Ovary (tissue), 10 donors: ENCODE measurements at places on chromosomes 6 and 20. TPM values are rescaled to one million over a fixed set of nuclear protein-coding genes. Genes with fewer than 3 reads are reported as not detected.
A peak's percentile ranks its signal among the peaks of the same experiment; 100 is the strongest.

DNA sequence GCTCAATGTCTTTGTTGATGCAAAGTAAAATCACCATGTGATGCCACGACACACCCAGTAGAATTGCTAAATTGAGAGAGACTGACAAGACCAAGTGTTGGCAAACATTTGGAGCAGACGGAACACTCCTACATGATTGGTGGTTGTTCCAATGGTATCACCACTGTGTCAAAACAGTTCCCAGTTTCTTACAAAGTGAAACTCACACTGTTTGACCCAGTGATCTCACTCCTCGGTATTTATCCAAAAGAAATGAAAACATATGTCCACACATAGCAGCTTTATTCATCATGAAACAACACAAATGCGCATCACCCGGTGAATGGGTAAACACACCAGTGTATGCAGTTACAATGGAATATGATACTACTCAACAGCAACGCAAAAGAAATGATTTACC lies 74.0 kb upstream of the SULF2 start:
- no peak overlapping the region for H3K4me3 ChIP-seq
- no peak overlapping the region for H3K27ac ChIP-seq
- no peaks in the 10 kb centered on the region for H3K36me3 ChIP-seq
- no peaks in the 10 kb centered on the region for H3K27me3 ChIP-seq

- no peaks in the 10 kb centered on the region for H3K36me3 ChIP-seq
- no peaks in the 10 kb centered on the region for H3K4me1 ChIP-seq
- no peaks in the 10 kb centered on the region for H3K27me3 ChIP-seq
- no peak overlapping the region for H3K4me3 ChIP-seq
These were observed 134.1 kb upstream of the CLDN20 start for GRCh38 chr6:155129744-155130143.

DNA sequence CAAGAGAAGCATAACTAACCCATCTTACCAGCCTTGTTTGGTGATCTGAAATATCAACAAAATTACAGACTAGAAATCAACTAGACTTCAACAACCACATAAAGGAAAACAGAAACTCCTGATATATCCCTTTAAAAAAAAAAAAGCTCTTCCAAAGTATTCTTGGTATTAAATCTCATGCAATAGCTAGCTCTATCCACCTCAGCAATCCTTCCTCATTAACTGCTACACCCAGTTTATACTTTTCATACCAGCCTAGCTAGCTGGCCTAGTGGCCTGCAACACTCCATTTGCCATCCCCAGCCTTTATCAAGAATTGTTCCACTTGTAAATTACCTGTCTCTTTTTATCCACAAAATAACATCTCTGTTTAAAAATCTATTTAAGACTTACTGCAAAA lies 69.0 kb downstream of the BACH2 start:
- H3K4me1 ChIP-seq = peaks cover 4% of the 10 kb centered on the region
- no peaks in the 10 kb centered on the region for H3K27me3 ChIP-seq
- H3K4me3 ChIP-seq = no peak overlapping the region
- H3K27ac ChIP-seq = no peak overlapping the region
- H3K36me3 ChIP-seq = no peaks in the 10 kb centered on the region

DNA sequence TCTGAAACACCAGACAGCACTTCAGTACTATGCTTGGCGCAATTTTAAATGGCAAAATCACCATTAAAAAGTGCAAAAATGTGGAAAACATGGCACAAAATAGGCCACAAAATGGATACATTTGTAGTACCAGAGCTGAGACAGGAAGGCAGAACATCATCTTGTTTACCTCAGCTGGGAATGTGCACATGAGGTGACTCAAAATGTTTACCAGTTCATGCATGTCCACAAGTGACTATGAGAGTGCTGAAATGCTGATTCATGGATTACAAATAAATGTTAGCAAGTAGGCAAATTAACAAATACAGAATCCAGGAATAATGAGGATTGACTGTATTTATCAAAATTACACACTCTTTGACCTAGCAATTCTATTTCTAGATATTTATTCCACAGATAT lies 201.6 kb downstream of the ISM1 start:
- no peaks in the 10 kb centered on the region for H3K4me1 ChIP-seq
- H3K4me3 ChIP-seq = no peak overlapping the region
- H3K27ac ChIP-seq = no peak overlapping the region
- H3K36me3 ChIP-seq = no peaks in the 10 kb centered on the region
- DNase-seq = no peak

- no peak overlapping the region for H3K4me3 ChIP-seq
- no peak overlapping the region for H3K27ac ChIP-seq
- DNase-seq = no peak
- no peaks in the 10 kb centered on the region for H3K4me1 ChIP-seq
- no peaks in the 10 kb centered on the region for H3K27me3 ChIP-seq
These were observed 439 bp upstream of the F13A1 start for GRCh38 chr6:6320901-6321300.

- peaks cover 2% of the 10 kb centered on the region for H3K4me1 ChIP-seq
- no peak overlapping the region for H3K4me3 ChIP-seq
- no peaks in the 10 kb centered on the region for H3K36me3 ChIP-seq
- H3K27me3 ChIP-seq = no peaks in the 10 kb centered on the region
- DNase-seq = no peak
- no peak overlapping the region for H3K27ac ChIP-seq
These were observed 56.8 kb downstream of the PHACTR3 start for GRCh38 chr20:59661153-59661552.

DNA sequence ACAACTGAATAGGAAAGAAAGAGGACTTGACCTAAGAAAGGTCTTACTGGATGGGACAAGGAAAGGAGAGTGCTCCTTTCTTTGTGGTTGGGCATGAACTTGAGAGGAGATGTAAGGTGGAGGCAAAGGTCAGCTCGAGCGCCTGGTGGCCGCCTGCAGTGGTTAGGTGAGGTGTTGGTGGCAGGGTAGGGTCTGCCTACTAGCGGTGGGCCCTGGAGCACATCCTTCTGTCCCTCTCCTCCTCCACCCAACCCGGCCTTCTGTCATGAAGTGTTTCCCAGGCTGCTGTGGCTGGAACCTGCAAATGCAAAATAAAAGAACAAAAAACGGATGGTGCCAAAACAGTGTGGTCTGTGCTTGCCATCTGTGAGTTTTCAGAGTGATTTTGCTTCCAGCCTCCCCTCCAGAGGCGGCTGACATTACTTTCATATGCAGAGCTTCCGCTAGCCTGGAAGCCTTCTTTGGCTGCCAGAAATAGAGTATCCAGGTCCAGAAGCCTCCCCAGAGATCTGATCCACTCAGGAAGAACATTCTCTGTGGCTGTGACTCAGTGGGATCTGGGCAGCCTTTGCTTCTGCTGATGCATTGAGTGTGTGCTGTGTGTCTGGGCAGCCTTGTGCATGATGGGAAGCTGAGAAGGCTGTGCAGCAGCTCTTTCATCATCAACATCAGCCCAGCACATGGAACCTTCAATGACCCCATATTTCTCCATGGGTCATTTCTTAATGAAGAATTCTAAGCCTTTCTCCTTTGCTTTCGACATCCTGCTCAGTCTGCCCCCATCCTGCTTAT lies 79.8 kb upstream of the FAM184A start:
- no peaks in the 10 kb centered on the region for H3K27me3 ChIP-seq
- no peak overlapping the region for H3K27ac ChIP-seq
- H3K4me1 ChIP-seq = no peaks in the 10 kb centered on the region
- no peaks in the 10 kb centered on the region for H3K36me3 ChIP-seq
- H3K4me3 ChIP-seq = no peak overlapping the region

GRCh38 chr20:38473367-38473795 lies 738 bp downstream of the RALGAPB start:
- H3K27me3 ChIP-seq = no peaks in the 10 kb centered on the region
- H3K4me1 ChIP-seq = peaks cover 4% of the 10 kb centered on the region
- H3K27ac ChIP-seq = no peak overlapping the region
- peak overlapping the region; percentile 82 for H3K4me3 ChIP-seq
- no peak for DNase-seq
- no peaks in the 10 kb centered on the region for H3K36me3 ChIP-seq

DNA sequence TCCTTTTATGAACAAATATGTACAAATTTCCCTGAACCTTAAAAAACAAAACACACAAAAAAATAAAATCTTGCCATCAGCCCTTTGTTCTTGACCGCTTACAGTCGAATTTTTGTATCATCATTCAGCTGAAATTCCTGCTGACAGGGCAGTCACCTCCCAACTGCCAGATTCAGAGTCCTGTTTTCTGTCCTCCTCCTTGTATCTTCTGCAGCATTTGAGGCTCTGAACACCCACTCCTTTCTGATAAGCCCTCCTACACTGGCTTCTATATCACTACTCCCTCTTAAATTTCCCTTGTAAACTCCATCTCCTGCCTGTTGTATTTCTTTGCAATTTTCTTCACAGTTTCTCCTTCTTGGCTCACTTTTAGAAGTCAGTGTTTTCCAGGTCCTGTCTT lies 77.8 kb upstream of the CCN6 start:
- no peaks in the 10 kb centered on the region for H3K27me3 ChIP-seq
- no peak overlapping the region for H3K4me3 ChIP-seq
- H3K4me1 ChIP-seq = peaks cover 5% of the 10 kb centered on the region

GRCh38 chr6:158847786-158848185 lies 28.6 kb upstream of the EZR start:
- no peaks in the 10 kb centered on the region for H3K4me1 ChIP-seq
- no peaks in the 10 kb centered on the region for H3K36me3 ChIP-seq
- no peaks in the 10 kb centered on the region for H3K27me3 ChIP-seq
- H3K4me3 ChIP-seq = no peak overlapping the region
- no peak for DNase-seq

GRCh38 chr6:144304223-144304848 lies 19.2 kb downstream of the UTRN start:
- no peaks in the 10 kb centered on the region for H3K36me3 ChIP-seq
- H3K27ac ChIP-seq = no peak overlapping the region
- H3K4me1 ChIP-seq = peaks cover 4% of the 10 kb centered on the region
- no peaks in the 10 kb centered on the region for H3K27me3 ChIP-seq

DNA sequence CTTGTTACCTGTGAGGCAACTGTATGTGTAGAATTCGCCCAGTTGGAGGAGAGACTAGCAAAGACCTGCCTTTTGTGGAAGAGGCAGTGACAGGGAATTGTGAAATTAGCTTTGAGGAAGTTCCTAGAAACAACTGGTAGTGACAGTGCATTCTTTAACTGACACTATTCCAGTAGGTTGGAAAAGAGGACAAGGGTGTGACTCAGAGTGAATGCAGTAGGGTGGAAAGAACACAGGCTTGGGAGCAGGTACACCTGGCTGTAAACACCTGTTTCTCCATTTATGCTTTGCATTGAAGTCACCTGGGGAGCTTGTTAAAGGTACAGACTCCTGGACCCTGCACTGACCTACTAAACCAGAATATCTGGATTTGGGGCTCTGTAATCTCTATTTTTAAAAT lies 295.7 kb downstream of the PHACTR1 start:
- no peaks in the 10 kb centered on the region for H3K36me3 ChIP-seq
- no peak overlapping the region for H3K27ac ChIP-seq
- no peak for DNase-seq
- H3K27me3 ChIP-seq = no peaks in the 10 kb centered on the region

- no peak for DNase-seq
- peak overlapping the region; percentile 70 for H3K27ac ChIP-seq
- H3K27me3 ChIP-seq = no peaks in the 10 kb centered on the region
- H3K4me3 ChIP-seq = no peak overlapping the region
These were observed 107.8 kb downstream of the MAP3K5 start for GRCh38 chr6:136684466-136684865.

DNA sequence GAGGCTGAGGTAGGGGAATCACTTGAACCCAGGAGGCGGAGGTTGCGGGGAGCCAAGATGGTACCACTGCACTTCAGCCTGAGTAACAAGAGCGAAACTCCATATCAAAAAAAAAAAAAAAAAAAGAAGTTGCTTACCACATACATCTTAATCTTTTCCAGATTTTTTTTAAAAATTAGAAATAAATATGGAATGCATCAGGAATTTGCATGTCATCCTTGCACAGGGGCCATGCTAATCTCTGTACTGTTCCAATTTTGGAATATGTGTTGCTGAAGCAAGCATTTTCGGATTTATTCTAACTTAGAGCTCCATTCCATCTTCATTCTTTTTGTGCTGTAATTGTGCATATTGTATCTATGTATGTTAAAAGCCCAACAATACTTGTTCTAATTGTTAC lies 62.5 kb downstream of the TRPC4AP start:
- no peak overlapping the region for H3K27ac ChIP-seq
- no peaks in the 10 kb centered on the region for H3K27me3 ChIP-seq
- DNase-seq = no peak
- H3K4me1 ChIP-seq = no peaks in the 10 kb centered on the region
- H3K36me3 ChIP-seq = no peaks in the 10 kb centered on the region

DNA sequence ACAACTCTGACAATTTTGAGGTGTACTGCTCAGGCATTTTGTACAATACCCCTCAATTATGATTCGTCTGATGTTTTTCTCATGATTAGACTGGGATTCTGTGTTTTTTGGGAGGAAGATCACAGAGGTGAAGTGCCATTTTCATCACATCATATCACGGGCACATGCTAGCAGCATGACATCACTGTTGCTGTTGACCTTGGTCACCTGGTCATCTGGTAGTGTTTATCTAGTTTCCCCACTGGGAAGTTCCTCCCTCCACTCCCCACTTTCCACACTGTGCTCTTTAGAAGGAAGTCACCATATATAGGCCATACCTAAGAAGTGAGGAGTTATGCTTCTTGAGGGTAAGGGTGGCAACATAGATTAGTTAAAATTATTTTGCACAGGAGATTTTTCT lies 20.8 kb downstream of the GCM2 start:
- H3K27me3 ChIP-seq = no peaks in the 10 kb centered on the region
- DNase-seq = no peak
- H3K36me3 ChIP-seq = no peaks in the 10 kb centered on the region
- no peak overlapping the region for H3K27ac ChIP-seq
- H3K4me1 ChIP-seq = no peaks in the 10 kb centered on the region

- H3K27ac ChIP-seq = no peak overlapping the region
- no peak overlapping the region for H3K4me3 ChIP-seq
- peaks cover 25% of the 10 kb centered on the region for H3K4me1 ChIP-seq
- H3K27me3 ChIP-seq = no peaks in the 10 kb centered on the region
- DNase-seq = no peak
These were observed 57.0 kb downstream of the KIF13A start for GRCh38 chr6:17930321-17930993.

- H3K36me3 ChIP-seq = no peaks in the 10 kb centered on the region
- no peak for DNase-seq
- H3K4me3 ChIP-seq = no peak overlapping the region
- no peaks in the 10 kb centered on the region for H3K27me3 ChIP-seq
- no peak overlapping the region for H3K27ac ChIP-seq
These were observed 167.1 kb downstream of the MAFB start for GRCh38 chr20:40521962-40522361.

- no peaks in the 10 kb centered on the region for H3K36me3 ChIP-seq
- H3K27ac ChIP-seq = no peak overlapping the region
- no peaks in the 10 kb centered on the region for H3K27me3 ChIP-seq
These were observed 17.2 kb downstream of the GDAP1L1 start for GRCh38 chr20:44264287-44264686.

The PDYN gene
- total RNA-seq = not detected

The FAM162B gene
- 6.4 TPM for total RNA-seq

The DDO gene
- 2.2 TPM for total RNA-seq

The IL17F gene
- total RNA-seq = not detected

The HAO1 gene
- not detected for total RNA-seq
